Fibroblast of the aortic adventitia (primary cell): ENCODE measurements at places on chromosomes 3 and 15. TPM values are rescaled to one million over a fixed set of nuclear protein-coding genes. Genes with fewer than 3 reads are reported as not detected.

The C2CD4A gene
- total RNA-seq: not detected in 2 replicates

The FAM107A gene
- total RNA-seq: 0.54 TPM in 1 of 2 replicates, not detected in the other

The GOLGA8N gene
- total RNA-seq: 1.8 and 5.7 TPM in 2 replicates

The IGF1R gene
- total RNA-seq: 13.2 and 45.6 TPM in 2 replicates

The SLC12A8 gene
- total RNA-seq: 13.4 and 15.5 TPM in 2 replicates

The SYNPR gene
- total RNA-seq: not detected in 2 replicates

The MAP6D1 gene
- total RNA-seq: 1.4 and 6.0 TPM in 2 replicates

The FANCD2OS gene
- total RNA-seq: not detected in 2 replicates

The FBXW12 gene
- 0.27 TPM in 1 of 2 replicates, not detected in the other for total RNA-seq

The ITIH1 gene
- total RNA-seq: 1.3 TPM in 1 of 2 replicates, not detected in the other

The ZIC4 gene
- not detected in 2 replicates for total RNA-seq

The PLA1A gene
- total RNA-seq: 1.1 TPM in 1 of 2 replicates, not detected in the other

The GRM2 gene
- total RNA-seq: under 0.01 and 0.25 TPM in 2 replicates

The STAC gene
- total RNA-seq: 2.1 and 14.8 TPM in 2 replicates

The ADAMTS9 gene
- 0.54 and 3.7 TPM in 2 replicates for total RNA-seq

The ZNF609 gene
- 19.3 and 38.8 TPM in 2 replicates for total RNA-seq

The ZXDC gene
- 9.2 and 26.7 TPM in 2 replicates for total RNA-seq

The GPR15 gene
- not detected in 2 replicates for total RNA-seq

The CCR8 gene
- not detected in 2 replicates for total RNA-seq

The PLA2G4D gene
- total RNA-seq: not detected in 2 replicates

The BLOC1S6 gene
- 105 and 107 TPM in 2 replicates for total RNA-seq

The ACSBG1 gene
- total RNA-seq: under 0.01 TPM in 1 of 2 replicates, not detected in the other

The GOLGA6L9 gene
- total RNA-seq: 1.2 and 6.3 TPM in 2 replicates

The GASK1A gene
- total RNA-seq: 0.63 and 0.82 TPM in 2 replicates

The THRB gene
- total RNA-seq: 4.7 and 8.7 TPM in 2 replicates

The THBS1 gene
- total RNA-seq: 141 and 353 TPM in 2 replicates

The ILDR1 gene
- not detected in 2 replicates for total RNA-seq

The WDR6 gene
- total RNA-seq: 65.4 and 99.8 TPM in 2 replicates

The CLDN16 gene
- total RNA-seq: 0.09 TPM in 1 of 2 replicates, not detected in the other

The CRYGS gene
- total RNA-seq: 1.3 TPM in 1 of 2 replicates, not detected in the other

The NR1I2 gene
- total RNA-seq: 0.27 TPM in 1 of 2 replicates, not detected in the other

The ANKUB1 gene
- not detected in 2 replicates for total RNA-seq

The AQP9 gene
- 0.09 and 1.1 TPM in 2 replicates for total RNA-seq

The KNL1 gene
- total RNA-seq: 1.3 and 35.9 TPM in 2 replicates

The PCNP gene
- total RNA-seq: 64.4 and 137 TPM in 2 replicates

The TMEM158 gene
- total RNA-seq: 4.5 and 19.3 TPM in 2 replicates

The PXYLP1 gene
- 5.2 and 9.1 TPM in 2 replicates for total RNA-seq

The VPS33B gene
- total RNA-seq: 5.3 and 31.2 TPM in 2 replicates

The SECISBP2L gene
- 45.7 and 48.9 TPM in 2 replicates for total RNA-seq

The ABHD17C gene
- 5.6 and 15.5 TPM in 2 replicates for total RNA-seq

The FOXB1 gene
- total RNA-seq: not detected in 2 replicates

The DUOX1 gene
- not detected in 2 replicates for total RNA-seq

The NR2F2 gene
- 15.5 and 20.2 TPM in 2 replicates for total RNA-seq

The RPL35A gene
- 212 and 1,042 TPM in 2 replicates for total RNA-seq

The EFCC1 gene
- not detected in 2 replicates for total RNA-seq

The CYP8B1 gene
- total RNA-seq: not detected in 2 replicates

The TLR9 gene
- total RNA-seq: not detected in 2 replicates

The ECE2 gene
- not detected in 2 replicates for total RNA-seq

The GOLGA6D gene
- not detected in 2 replicates for total RNA-seq

The TXNRD3 gene
- 13.2 and 27.9 TPM in 2 replicates for total RNA-seq

The ISL2 gene
- total RNA-seq: 0.45 TPM in 1 of 2 replicates, not detected in the other

The SLC22A13 gene
- total RNA-seq: 0.45 TPM in 1 of 2 replicates, not detected in the other

The PRRT3 gene
- total RNA-seq: 4.2 and 5.5 TPM in 2 replicates

The NEK10 gene
- total RNA-seq: 13.1 and 27.1 TPM in 2 replicates
